ENCODE measurements at places on chromosomes 7 and 10. TPM values are rescaled to one million over a fixed set of nuclear protein-coding genes. Genes with fewer than 3 reads are reported as not detected.

GRCh38 chr7:1121476-1121875 lies 33.6 kb downstream of the GPER1 start:
- H3K36me3 ChIP-seq = no peaks in the 10 kb centered on the region
- H3K27ac ChIP-seq = no peak overlapping the region
- H3K4me1 ChIP-seq = no peaks in the 10 kb centered on the region

GRCh38 chr10:132977807-132978206 lies 35.4 kb upstream of the CFAP46 start:
- no peaks in the 10 kb centered on the region for H3K27me3 ChIP-seq
- H3K27ac ChIP-seq = no peak overlapping the region
- H3K36me3 ChIP-seq = no peaks in the 10 kb centered on the region
- no peak overlapping the region for H3K4me3 ChIP-seq
- no peak for DNase-seq

- no peaks in the 10 kb centered on the region for H3K4me1 ChIP-seq
- no peaks in the 10 kb centered on the region for H3K27me3 ChIP-seq
- DNase-seq = no peak
- H3K4me3 ChIP-seq = no peak overlapping the region
These were observed 127.9 kb upstream of the PRSS58 start for GRCh38 chr7:142385491-142386340.

DNA sequence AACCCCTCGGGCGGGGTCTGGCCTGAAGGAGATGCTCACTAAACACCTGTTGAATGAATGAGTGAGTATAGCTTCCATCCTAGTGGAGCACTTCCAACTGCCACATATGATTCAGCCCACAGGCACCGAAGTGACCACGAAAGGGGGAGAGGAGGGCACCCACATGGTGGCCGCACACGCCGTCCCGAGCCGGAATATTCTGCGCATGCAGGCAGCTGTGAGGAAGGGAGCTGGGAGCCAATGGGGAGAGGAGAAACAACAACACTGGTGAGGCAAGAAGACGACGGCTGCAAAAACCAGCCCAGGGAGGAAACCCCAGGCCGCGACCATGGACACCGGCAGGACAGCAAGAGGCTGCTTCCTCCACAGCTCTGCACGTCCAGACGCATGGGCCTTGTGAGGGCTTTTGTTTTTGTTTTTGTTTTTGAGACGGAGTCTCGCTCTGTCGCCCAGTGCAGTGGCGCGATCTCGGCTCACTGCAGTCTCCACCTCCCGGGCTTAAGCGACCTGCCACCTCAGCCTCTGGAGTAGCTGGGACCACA lies 67.1 kb upstream of the DNAAF5 start:
- no peak overlapping the region for H3K4me3 ChIP-seq
- H3K4me1 ChIP-seq = no peaks in the 10 kb centered on the region
- H3K27me3 ChIP-seq = no peaks in the 10 kb centered on the region
- H3K27ac ChIP-seq = no peak overlapping the region
- no peak for DNase-seq

DNA sequence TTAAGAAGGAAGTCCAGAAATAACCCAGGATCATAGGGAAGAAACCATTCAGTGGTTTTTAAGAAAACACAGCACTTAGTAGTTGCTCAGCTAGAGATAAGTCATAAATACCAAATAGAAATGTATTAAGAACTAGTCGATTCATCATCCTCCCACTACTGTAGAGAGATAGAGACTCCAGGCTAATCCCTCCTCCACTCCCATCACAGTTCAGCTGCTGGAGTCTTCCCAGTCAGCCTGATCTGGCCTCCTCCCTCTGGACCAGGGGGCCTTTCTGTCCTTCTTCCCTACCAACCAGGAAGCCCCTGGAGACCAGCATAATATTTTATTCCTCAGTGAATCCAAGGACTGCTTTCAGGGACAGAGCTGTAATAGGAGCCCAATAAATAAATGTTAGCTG lies 294.1 kb upstream of the YAE1 start:
- no peaks in the 10 kb centered on the region for H3K27me3 ChIP-seq
- H3K4me3 ChIP-seq = no peak overlapping the region
- peaks cover 5% of the 10 kb centered on the region for H3K4me1 ChIP-seq
- no peak for DNase-seq
- H3K27ac ChIP-seq = peak overlapping the region; percentile 78
- H3K36me3 ChIP-seq = no peaks in the 10 kb centered on the region

DNA sequence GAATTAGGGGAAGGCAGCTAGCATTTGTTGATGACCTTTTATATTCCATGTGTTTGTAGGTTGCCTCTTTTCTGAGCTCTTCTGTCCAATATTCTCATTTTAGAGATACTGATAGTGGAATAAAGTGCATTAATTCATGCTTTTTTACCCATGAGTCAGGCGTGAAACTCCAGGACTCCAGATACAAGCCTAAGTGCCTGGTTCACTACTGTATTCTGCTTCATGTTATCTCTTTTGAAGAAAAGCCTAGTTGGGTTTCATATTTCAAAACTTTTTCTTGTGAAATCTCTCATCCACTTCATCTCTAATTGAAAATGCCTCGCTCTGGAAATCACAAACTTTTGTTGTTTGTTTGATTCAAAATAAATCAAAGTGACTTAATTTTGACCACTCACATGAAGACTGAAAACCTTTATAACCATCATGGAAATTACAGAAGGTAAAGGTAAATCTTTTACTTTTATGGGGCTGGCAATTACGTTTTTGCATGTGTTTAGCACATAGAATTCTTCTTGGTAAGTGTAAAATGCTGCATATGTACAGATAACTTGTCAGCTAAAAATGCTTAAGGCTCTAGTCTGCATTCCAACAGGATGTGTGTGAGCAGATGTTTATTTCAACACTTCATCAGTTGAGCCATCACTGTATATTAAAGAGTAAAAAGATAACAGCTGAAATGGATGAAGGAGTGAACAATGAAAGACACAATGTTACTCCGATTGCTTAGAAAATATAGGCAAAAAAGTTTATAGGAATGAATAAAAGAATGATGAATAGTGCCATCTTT lies 961.8 kb upstream of the CELF2 start:
- H3K27ac ChIP-seq = no peak overlapping the region
- H3K4me1 ChIP-seq = no peaks in the 10 kb centered on the region
- H3K27me3 ChIP-seq = no peaks in the 10 kb centered on the region
- no peak for DNase-seq
- no peak overlapping the region for H3K4me3 ChIP-seq

GRCh38 chr10:1401071-1401965 lies 336.0 kb downstream of the ADARB2 start:
- no peak overlapping the region for H3K27ac ChIP-seq
- H3K27me3 ChIP-seq = no peaks in the 10 kb centered on the region
- no peaks in the 10 kb centered on the region for H3K4me1 ChIP-seq
- no peak for DNase-seq
- no peaks in the 10 kb centered on the region for H3K36me3 ChIP-seq
- no peak overlapping the region for H3K4me3 ChIP-seq

GRCh38 chr7:137890449-137890921 lies 43.7 kb upstream of the DGKI start:
- no peaks in the 10 kb centered on the region for H3K36me3 ChIP-seq
- peaks cover 3% of the 10 kb centered on the region for H3K4me1 ChIP-seq
- H3K27me3 ChIP-seq = no peaks in the 10 kb centered on the region
- no peak for DNase-seq
- H3K27ac ChIP-seq = no peak overlapping the region

GRCh38 chr7:157650131-157650631 lies 313.4 kb downstream of the DNAJB6 start:
- peak; percentile 68 for DNase-seq
- H3K4me1 ChIP-seq = no peaks in the 10 kb centered on the region
- no peak overlapping the region for H3K27ac ChIP-seq
- H3K4me3 ChIP-seq = no peak overlapping the region
- no peaks in the 10 kb centered on the region for H3K27me3 ChIP-seq

DNA sequence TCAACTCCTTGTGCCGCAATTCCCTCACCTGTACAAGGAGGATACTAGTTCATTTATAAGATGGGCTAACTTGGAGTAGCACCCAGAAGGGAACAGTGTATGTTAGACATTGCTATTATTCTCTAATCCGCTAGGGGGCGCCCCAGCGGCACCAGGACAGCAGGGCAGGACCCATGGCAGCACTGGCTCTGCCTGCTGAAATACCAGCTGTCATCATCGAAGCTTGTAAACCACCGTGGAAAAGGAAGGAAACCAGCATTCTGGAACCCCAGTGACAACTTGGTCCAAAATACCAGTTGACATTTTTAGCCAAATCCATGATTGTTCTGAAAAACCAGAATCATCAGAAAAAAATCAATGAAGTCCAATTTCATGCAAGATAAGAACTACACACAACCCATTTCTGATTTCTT lies 134.4 kb downstream of the ITGA8 start:
- no peaks in the 10 kb centered on the region for H3K36me3 ChIP-seq
- H3K4me3 ChIP-seq = no peak overlapping the region
- H3K27me3 ChIP-seq = no peaks in the 10 kb centered on the region
- peak overlapping the region; percentile 43 for H3K27ac ChIP-seq
- H3K4me1 ChIP-seq = peaks cover 2% of the 10 kb centered on the region

DNA sequence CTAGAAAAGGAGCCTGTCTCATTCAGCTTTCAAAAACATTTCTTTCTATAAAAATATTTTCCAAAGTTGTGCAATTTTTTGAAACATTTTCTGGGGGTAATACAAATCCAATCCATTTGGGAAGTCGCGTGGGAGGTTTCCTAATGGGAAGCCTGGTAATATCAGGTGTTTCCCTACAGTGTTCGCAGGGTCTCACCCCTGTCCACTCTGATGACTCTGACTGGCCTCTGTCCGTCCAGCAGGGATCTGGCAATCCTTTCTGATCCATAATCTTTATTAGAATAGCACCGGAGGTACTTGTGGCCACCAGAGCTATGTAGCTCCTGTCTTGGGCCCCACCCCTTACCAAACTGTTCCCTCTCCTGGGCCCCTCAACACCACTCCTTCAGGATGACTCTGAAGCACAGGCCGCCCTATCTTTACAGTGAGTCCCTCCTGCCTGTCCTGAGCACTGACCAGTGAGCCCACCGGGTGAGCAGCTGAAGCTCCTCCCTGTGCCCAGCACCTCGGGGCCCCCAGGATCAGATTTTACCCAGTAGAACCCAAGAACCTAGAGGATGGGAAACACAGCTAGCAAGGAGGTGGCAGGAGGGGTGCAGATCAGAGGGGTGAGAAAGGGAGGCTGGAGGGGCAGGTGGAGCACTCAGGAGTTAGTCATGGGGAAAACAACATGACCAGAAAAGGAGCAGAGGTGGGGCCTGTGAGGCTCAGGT lies 84.8 kb downstream of the PTPRE start:
- no peaks in the 10 kb centered on the region for H3K27me3 ChIP-seq
- H3K27ac ChIP-seq = peak overlapping the region; percentile 69
- DNase-seq = no peak
- no peak overlapping the region for H3K4me3 ChIP-seq
- no peaks in the 10 kb centered on the region for H3K4me1 ChIP-seq

DNA sequence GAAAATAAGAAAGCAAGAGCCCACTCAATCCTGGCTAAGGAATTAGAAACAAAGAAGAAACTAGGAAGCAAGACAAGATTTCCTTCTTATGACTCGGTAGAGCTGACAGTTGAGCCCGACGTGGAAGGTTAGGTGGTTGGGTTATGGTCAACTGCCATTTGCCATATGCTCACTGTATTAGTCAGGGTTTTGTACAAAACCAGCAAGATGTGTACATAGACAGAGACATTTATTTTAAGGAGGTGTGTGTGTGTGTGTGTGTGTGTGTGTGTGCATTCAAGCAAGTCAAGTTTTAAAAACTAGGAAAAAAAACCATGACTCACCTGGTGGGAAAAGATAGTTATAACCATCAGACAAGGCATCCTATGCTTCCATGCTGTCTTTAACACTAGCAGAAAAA lies 158.5 kb downstream of the VPS50 start:
- no peak for DNase-seq
- no peaks in the 10 kb centered on the region for H3K27me3 ChIP-seq
- H3K4me3 ChIP-seq = no peak overlapping the region
- no peaks in the 10 kb centered on the region for H3K36me3 ChIP-seq
- H3K4me1 ChIP-seq = no peaks in the 10 kb centered on the region

DNA sequence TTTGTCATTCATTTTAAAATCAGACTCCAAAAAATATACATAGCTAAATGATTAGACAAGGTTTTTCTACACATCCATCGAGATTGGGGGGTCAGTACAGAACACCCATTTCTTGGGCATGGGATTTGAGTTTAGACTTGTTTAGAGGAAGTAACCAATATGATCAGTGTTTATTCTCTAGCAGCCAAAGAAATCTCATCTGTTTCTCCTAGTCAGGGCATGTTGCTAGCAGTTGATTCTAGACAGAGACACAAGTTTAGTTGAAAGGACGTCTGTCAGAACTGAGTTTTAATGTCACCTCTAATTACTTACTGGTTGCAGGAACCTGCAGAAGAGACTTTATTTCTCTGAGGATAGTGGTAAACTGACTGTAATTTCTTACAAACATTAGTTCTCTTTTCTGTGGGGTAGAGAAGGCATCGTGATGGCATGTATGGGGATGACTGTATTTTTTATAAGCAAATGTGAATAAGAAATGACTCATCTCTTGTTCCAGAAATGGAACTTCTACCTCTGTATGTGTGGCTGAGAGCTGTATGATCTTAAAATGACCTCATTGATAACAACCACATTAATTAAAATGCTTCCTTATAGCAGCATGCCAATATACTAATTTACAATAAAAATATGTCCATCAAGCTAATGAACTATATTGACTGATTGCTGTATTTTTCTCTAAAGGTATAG lies 30.6 kb upstream of the RHOBTB1 start:
- H3K4me1 ChIP-seq = no peaks in the 10 kb centered on the region
- H3K27me3 ChIP-seq = no peaks in the 10 kb centered on the region
- no peak overlapping the region for H3K27ac ChIP-seq
- H3K4me3 ChIP-seq = no peak overlapping the region

GRCh38 chr7:100208911-100209408 lies 10.8 kb upstream of the PVRIG start:
- no peak overlapping the region for H3K4me3 ChIP-seq
- no peaks in the 10 kb centered on the region for H3K4me1 ChIP-seq
- no peak overlapping the region for H3K27ac ChIP-seq

- no peaks in the 10 kb centered on the region for H3K27me3 ChIP-seq
- no peaks in the 10 kb centered on the region for H3K36me3 ChIP-seq
- H3K27ac ChIP-seq = no peak overlapping the region
- DNase-seq = no peak
These were observed 594.9 kb downstream of the INHBA start for GRCh38 chr7:41107938-41108448.

GRCh38 chr10:13515467-13515866 lies 13.3 kb downstream of the BEND7 start:
- no peak for DNase-seq
- H3K36me3 ChIP-seq = no peaks in the 10 kb centered on the region
- H3K27ac ChIP-seq = no peak overlapping the region
- H3K4me3 ChIP-seq = no peak overlapping the region

GRCh38 chr7:139772115-139772514 lies 5.7 kb downstream of the HIPK2 start:
- no peak overlapping the region for H3K4me3 ChIP-seq
- DNase-seq = no peak
- H3K27me3 ChIP-seq = no peaks in the 10 kb centered on the region
- no peaks in the 10 kb centered on the region for H3K36me3 ChIP-seq
- H3K4me1 ChIP-seq = peaks cover 6% of the 10 kb centered on the region

Gene PKD2L1
- 0.71 TPM for total RNA-seq

Gene CLDN3
- total RNA-seq = not detected

Gene ADCY1
- 3.3 TPM for total RNA-seq

Gene RET
- total RNA-seq = 2.5 TPM

Gene PTN
- 3.2 TPM for total RNA-seq

Gene CHCHD3
- 39.9 TPM for total RNA-seq

Gene SMARCD3
- 84.4 TPM for total RNA-seq

Gene CTAGE4
- total RNA-seq = not detected

Gene LAMB4
- total RNA-seq = 0.24 TPM

Gene ANKRD61
- total RNA-seq = not detected

Gene ARHGEF35
- total RNA-seq = 9.8 TPM

Gene ATOH7
- total RNA-seq = 0.23 TPM

Gene TMEM184A
- total RNA-seq = 0.06 TPM

Gene ZNF804B
- total RNA-seq = not detected

Gene CLCN1
- total RNA-seq = not detected

Gene TEX47
- not detected for total RNA-seq

Gene XPNPEP1
- 47.5 TPM for total RNA-seq

Gene PALD1
- total RNA-seq = 10.7 TPM

Gene METTL2B
- 22.7 TPM for total RNA-seq

Gene GIMAP2
- 11.5 TPM for total RNA-seq

Data from aorta (tissue), 5 donors.